ENCODE measurements at places on chromosomes 2 and 18. TPM values are rescaled to one million over a fixed set of nuclear protein-coding genes. Genes with fewer than 3 reads are reported as not detected.

The COL3A1 gene
- total RNA-seq: 0.20 TPM

The POTEI gene
- not detected for total RNA-seq

The PAPOLG gene
- 8.9 TPM for total RNA-seq

The RPL31 gene
- total RNA-seq: 2,156 TPM

The C1GALT1C1L gene
- 2.3 TPM for total RNA-seq

The SP5 gene
- not detected for total RNA-seq

The CDK5R2 gene
- total RNA-seq: 6.5 TPM

The POTEJ gene
- not detected for total RNA-seq

The DSG4 gene
- not detected for total RNA-seq

The CPO gene
- not detected for total RNA-seq

The SLC5A7 gene
- not detected for total RNA-seq

The OTX1 gene
- 3.8 TPM for total RNA-seq

The SLC14A1 gene
- total RNA-seq: not detected

The UNC80 gene
- not detected for total RNA-seq

The GKN1 gene
- total RNA-seq: 0.94 TPM

The CHST10 gene
- 16.3 TPM for total RNA-seq

The IL1R2 gene
- total RNA-seq: 1.5 TPM

The ABCG5 gene
- total RNA-seq: not detected

Data from A549 treated with Hydrocortisone at 1 μM for 4 hours (cell line).